Renal cortical epithelial cell (primary cell): ENCODE measurements at places on chromosomes 6 and 20.

GRCh38 chr20:1807394-1807793, 87.8 kb upstream of the SIRPA start:
- DNase-seq, result no peak

- no peak for DNase-seq
Observed at GRCh38 chr20:50642288-50642803, 49.0 kb downstream of the RIPOR3 start.

- DNase-seq, result peak; percentile 75
Observed at GRCh38 chr6:46011188-46012085, 4.2 kb downstream of the CLIC5 start.

- no peak for DNase-seq
Observed at GRCh38 chr6:43377710-43378229, 8.3 kb upstream of the ZNF318 start.

DNA sequence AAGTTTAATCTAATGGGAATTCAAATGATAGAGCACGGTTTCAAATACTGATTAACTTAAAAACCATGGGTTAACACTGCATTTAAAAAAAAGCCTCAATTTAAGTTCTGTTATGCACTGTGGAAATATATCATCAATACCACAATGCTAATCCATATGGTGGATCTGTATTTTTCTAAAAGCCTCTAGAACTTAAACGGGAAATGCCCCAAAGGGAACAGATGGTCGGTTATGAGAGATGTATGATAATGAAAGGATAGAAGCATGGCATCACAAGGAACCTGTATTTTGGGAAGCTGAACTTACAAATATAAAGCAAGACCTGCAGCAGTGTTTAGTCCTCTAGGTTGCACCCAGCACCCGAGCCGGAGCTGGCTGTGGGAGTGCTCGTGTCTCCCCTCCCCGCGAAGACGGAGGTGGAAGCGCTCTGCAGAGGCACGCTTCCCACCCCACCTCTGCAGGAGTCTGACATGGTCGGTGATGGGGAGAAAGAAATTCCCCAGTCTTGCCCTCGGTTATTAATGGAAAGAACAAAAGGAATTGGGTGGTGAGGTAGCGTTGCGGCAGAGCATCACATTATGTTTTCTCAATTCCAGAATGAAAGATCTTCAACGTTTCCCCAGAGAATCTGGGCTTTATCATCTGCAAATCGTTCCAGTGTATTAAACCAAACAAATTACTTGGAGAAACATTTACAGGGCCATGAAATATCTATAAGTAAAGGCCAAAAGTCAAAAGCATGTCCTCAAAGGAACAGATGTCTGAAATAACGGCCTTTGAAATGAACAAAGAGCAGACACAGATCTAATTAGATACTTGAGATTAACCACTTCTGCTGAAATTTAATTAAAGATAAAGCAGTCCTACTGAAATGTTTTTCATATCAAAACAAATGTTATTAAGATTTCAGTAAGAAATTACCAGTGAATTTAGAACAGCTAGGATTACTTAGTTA, 103.1 kb upstream of the POPDC3 start:
- no peak for DNase-seq

DNA sequence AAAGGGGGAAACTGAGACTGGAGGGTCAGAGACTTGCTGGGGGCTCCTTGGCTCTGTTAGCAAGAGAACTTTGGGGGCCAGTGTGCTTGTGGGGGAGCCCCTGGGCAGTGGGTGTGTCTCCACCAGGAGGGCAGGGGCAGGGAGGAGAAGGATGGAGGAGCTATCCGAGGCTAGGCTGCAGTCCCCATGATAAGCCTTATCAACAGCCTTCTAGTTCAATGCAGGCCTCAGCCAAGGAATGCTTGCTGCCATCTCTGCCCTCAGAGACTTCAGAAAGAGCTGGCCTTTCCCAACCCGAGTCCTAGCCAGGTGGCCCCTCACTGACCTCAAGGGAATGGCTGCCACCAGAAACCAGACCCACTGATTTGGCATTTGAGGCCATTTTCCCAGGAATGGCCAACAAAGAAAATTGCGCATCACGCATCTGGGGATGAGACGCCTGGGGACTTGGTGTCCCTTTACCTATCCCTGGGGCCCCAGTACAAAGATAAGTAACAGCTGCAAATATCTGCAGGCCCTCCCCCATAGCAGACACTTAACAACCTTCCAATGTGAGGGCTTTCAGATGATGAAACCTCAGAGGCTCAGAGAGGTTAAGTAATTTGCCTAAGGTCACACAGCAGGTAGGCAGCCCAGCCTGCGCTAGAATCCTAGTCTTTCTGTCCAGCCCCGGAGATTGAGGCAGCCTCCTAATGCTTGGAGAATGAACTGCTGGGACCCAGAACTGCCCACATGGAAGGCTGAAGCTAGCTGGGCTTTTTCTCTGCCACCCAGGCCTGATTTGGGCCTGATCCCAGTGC, 4.9 kb downstream of the TGM2 start:
- DNase-seq, result no peak

DNA sequence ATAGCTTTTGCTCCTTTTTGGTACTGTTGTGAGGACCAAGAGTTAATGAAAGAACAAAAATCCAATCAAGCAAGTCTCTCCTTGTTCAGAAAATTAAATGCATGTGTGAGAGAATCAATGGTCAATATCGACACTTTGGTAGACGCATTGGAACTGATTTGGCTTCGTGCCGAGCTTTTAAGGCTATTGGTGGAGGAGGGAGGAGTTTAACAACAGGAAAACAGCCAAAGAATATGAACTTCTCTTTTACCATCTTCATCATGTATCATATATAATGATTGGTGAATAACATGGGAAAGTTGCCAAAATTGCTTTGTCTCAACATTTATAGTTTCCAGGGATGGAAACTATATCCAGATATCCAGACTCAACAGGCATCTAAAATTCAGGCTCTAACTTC, 266.5 kb upstream of the CITED2 start:
- DNase-seq, result no peak

DNA sequence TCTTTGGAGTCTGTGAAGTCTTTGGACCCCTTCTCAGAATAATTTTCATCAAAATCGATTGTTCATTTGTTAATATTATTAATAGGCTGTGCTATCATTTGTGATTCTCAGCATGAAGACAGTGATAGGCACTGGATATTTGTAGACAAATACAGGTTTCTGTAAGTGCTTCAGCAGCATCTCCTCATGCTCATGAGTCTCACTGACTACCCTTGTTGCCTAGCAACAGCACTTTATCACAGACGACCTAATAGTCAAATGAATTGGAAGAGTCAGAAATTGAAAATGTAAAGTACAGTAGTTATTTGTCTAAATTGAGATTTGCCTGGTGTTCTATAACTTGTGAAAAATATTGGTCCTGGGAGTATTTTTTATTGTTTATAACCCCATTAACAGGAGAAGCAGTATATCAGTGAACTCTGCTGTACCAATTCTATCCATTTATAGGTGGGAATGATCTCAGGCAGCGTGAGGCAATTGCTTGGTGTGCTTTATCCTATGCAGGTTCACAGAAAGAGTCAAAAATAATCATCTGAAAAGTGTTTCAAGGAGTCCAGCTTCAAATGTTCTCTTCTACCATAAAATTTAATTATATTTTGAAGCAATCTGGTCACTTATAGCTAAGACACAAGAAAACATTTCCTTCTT, 684.6 kb downstream of the RFPL4B start:
- DNase-seq, result no peak

DNA sequence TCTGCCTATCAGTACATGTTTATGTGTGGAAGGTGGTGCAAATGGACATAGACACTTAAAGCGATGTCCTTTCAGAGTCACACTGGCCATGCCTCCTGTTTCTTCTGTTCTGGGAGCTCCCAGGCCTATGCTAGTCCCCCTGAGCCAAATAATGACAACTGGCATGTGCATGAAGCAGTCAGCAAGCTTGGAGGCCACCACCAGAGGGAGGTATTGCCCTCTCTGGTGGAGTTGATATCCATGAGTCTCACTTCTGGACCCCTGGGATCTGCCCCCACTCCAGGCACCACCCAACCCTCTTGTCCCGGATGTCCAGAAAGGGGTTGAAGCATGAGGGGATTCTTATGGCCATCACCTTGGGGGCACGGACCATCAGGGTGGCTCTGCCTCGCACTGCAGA, 172.2 kb downstream of the AIG1 start:
- DNase-seq, result peak; percentile 26

- DNase-seq, result no peak
Observed at GRCh38 chr6:43746613-43747102, 23.4 kb upstream of the VEGFA start.
